ENCODE measurements at places on chromosomes 2 and 18.
A peak's percentile ranks its signal among the peaks of the same experiment; 100 is the strongest.

- no peak for DNase-seq
- no peaks in the 10 kb centered on the region for H3K27me3 ChIP-seq
- no peak overlapping the region for H3K4me3 ChIP-seq
- no peaks in the 10 kb centered on the region for H3K36me3 ChIP-seq
- no peak overlapping the region for H3K27ac ChIP-seq
- H3K4me1 ChIP-seq = peaks cover 12% of the 10 kb centered on the region
Measured at GRCh38 chr18:6633310-6633709, 96.2 kb upstream of the ARHGAP28 start.

- H3K27me3 ChIP-seq = no peaks in the 10 kb centered on the region
- peaks cover 12% of the 10 kb centered on the region for H3K4me1 ChIP-seq
- no peak for DNase-seq
- H3K27ac ChIP-seq = no peak overlapping the region
Measured at GRCh38 chr2:136496966-136497365, 268.4 kb upstream of the THSD7B start.

GRCh38 chr2:151907286-151908203 is 79.3 kb upstream of the ARL5A start:
- no peaks in the 10 kb centered on the region for H3K4me1 ChIP-seq
- H3K27me3 ChIP-seq = no peaks in the 10 kb centered on the region
- H3K36me3 ChIP-seq = no peaks in the 10 kb centered on the region

DNA sequence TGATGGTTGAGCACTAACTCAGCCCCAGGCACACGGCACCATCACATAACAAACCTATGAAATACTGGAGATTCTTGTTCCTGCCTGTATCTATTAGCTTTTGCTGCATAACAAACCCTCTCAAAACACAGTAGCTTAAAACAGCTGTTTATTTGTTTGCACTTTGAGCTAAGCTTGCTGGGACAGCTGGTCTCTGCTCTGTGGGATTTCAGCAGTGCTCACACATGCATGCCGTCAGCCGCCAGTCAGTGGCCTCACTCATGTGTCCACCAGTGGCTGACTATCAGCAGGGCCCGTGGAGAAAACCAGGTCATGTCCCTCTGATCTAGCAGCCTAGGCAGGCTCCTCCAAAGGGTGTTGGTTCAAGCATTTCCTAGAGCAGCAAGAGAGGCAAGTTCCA is 52.8 kb upstream of the RAB12 start:
- H3K4me1 ChIP-seq = peaks cover 6% of the 10 kb centered on the region
- no peak overlapping the region for H3K27ac ChIP-seq
- DNase-seq = no peak
- H3K36me3 ChIP-seq = no peaks in the 10 kb centered on the region
- H3K27me3 ChIP-seq = peaks cover 2% of the 10 kb centered on the region

DNA sequence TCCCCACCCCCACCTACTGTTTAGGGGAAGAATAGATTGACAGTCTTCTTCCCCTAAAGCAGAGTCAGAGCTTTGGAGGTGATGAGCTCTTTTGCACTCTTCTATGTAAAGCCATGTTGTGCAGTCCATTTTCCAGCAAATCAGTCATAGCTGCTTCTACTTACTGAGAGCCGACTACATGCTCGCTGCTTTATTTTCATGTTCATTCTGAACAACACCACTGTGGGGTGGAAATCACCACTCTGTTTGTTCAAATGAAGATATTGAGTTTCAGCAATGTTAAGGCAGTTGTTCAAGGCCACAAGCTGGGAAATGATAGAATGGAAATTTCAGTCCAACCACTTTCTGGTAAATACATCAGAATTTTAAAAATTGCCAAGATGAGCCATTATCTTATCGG is 88.3 kb downstream of the INSIG2 start:
- H3K4me3 ChIP-seq = no peak overlapping the region
- H3K36me3 ChIP-seq = no peaks in the 10 kb centered on the region
- DNase-seq = no peak
- H3K27me3 ChIP-seq = peaks cover 3% of the 10 kb centered on the region
- no peak overlapping the region for H3K27ac ChIP-seq
- no peaks in the 10 kb centered on the region for H3K4me1 ChIP-seq

- DNase-seq = no peak
- no peaks in the 10 kb centered on the region for H3K36me3 ChIP-seq
- H3K4me3 ChIP-seq = no peak overlapping the region
- no peak overlapping the region for H3K27ac ChIP-seq
- no peaks in the 10 kb centered on the region for H3K4me1 ChIP-seq
Measured at GRCh38 chr2:149613704-149614103, 26.1 kb upstream of the MMADHC start.

GRCh38 chr2:39141334-39142271 is 20.8 kb upstream of the SOS1 start:
- H3K4me3 ChIP-seq = no peak overlapping the region
- no peak for DNase-seq
- H3K27ac ChIP-seq = no peak overlapping the region
- H3K36me3 ChIP-seq = no peaks in the 10 kb centered on the region

DNA sequence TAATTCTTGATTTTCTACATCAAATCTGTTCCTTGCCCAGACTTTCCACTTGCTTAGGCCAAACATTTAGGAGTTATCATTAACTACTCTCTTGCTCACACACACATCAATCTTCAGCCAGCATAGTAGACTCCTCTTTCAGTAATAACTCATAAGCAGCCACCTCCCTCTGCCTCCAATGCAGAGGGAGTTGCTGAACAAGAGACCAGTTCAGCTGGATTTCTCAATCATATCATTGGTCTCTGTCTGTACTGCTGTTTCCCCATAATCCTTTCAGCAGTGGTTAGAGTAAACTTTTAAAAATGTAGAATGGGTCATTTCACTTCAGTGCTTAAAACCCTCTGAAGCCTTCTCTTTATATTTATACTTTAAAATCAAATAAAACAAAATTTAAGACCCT is 112.9 kb downstream of the SLC39A10 start:
- DNase-seq = no peak
- H3K4me1 ChIP-seq = no peaks in the 10 kb centered on the region
- peaks cover 4% of the 10 kb centered on the region for H3K36me3 ChIP-seq
- H3K27ac ChIP-seq = no peak overlapping the region

- no peaks in the 10 kb centered on the region for H3K27me3 ChIP-seq
- H3K36me3 ChIP-seq = no peaks in the 10 kb centered on the region
- no peak overlapping the region for H3K4me3 ChIP-seq
- no peaks in the 10 kb centered on the region for H3K4me1 ChIP-seq
- H3K27ac ChIP-seq = no peak overlapping the region
Measured at GRCh38 chr18:34358923-34359322, 134.2 kb upstream of the NOL4 start.

DNA sequence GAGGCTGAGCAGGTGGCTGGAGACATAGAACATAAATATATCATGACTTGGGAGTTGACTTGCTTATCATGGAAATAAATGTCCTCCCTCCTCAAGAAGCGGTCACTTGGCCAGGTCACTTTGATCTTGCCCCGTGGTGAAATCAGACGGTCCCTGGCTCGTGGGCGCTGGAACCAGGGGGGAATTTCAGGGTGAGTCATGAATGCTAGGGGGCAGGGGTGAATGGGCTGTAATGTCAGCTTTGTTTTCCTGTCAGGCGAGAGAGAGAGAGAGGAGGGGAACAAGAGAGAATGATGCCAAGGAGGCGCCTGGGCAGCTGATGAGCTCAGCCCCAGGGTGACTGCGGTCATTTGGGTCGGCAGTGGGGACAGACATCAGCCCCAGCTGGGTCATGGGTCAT is 47.7 kb downstream of the RRM2 start:
- no peak for DNase-seq
- no peak overlapping the region for H3K27ac ChIP-seq
- H3K4me1 ChIP-seq = peaks cover 26% of the 10 kb centered on the region
- H3K4me3 ChIP-seq = no peak overlapping the region
- no peaks in the 10 kb centered on the region for H3K36me3 ChIP-seq

DNA sequence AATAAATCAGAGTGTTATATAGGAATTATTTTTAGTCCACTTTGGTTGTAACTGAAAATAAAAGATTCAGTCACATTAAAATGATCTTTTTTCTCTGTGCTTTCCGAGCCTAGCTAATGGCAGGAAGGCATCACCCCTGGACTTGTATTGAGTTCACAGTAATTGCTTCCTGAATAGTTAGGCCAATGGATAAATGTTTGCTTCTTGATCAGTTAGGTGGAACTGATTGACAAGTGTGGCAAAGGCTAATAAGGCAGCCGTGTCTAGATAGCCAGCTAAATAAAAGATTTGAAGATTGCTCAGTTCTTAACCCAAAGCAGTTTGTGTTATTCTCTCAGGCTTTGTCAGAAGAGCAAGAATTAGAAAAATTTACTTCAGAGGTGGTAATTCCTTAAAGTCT is 20.8 kb downstream of the FAM171B start:
- peak overlapping the region; percentile 67 for H3K4me3 ChIP-seq
- H3K4me1 ChIP-seq = peaks cover 70% of the 10 kb centered on the region
- H3K27me3 ChIP-seq = peaks cover 2% of the 10 kb centered on the region
- H3K36me3 ChIP-seq = no peaks in the 10 kb centered on the region
- H3K27ac ChIP-seq = peak overlapping the region; percentile 74

DNA sequence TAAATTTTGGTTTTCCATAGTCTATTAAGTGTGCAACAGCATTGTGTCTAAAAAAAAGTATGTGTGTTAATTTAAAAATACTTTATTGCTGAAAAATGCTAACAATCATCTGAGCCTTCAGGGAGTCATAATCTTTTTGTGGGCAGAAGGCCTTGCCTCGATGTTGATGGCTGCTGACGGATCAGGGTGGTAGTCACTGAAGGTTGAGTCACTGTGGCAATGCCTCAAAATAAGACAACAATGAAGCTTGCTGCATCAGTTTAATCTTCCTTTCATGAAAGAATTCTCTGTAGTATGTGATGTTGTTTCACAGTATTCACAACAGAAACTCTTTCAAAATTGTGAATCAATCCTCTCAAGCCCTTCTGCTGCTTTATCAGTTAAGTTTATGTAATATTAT is 31.3 kb downstream of the HDHD2 start:
- H3K27me3 ChIP-seq = no peaks in the 10 kb centered on the region
- H3K36me3 ChIP-seq = peaks cover 11% of the 10 kb centered on the region
- H3K27ac ChIP-seq = no peak overlapping the region
- DNase-seq = no peak
- no peaks in the 10 kb centered on the region for H3K4me1 ChIP-seq

DNA sequence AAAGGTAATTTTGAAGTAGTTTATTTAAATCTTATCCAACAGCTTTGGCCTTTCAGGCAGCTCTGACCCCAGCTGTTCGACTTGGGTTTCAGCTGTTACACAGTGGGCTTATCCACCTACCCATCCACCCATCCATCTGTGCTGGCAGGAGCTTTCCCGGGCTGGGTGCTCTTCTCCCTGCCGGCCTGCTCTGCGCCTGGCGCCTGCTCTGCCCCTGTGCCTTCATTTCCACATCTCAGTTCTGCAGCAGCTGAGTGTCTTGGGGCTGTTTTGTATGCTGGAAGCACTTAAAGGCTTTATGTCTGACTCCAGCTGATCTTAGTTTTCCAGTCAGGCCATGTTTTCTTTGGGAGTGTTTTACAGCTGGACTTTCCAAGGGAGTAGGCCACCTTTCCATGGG is 24.2 kb downstream of the LDLRAD4 start:
- H3K4me3 ChIP-seq = no peak overlapping the region
- DNase-seq = no peak
- H3K27ac ChIP-seq = no peak overlapping the region

- H3K27ac ChIP-seq = no peak overlapping the region
- H3K4me3 ChIP-seq = no peak overlapping the region
- peak; percentile 9 for DNase-seq
- no peaks in the 10 kb centered on the region for H3K4me1 ChIP-seq
Measured at GRCh38 chr2:232340171-232340935, 38.2 kb upstream of the ALPP start.

GRCh38 chr2:144331674-144332355 is 188.1 kb downstream of the ZEB2 start:
- peak; percentile 77 for DNase-seq
- H3K4me1 ChIP-seq = peaks cover 17% of the 10 kb centered on the region
- peak overlapping the region; percentile 87 for H3K27ac ChIP-seq
- H3K27me3 ChIP-seq = peaks cover 11% of the 10 kb centered on the region

DNA sequence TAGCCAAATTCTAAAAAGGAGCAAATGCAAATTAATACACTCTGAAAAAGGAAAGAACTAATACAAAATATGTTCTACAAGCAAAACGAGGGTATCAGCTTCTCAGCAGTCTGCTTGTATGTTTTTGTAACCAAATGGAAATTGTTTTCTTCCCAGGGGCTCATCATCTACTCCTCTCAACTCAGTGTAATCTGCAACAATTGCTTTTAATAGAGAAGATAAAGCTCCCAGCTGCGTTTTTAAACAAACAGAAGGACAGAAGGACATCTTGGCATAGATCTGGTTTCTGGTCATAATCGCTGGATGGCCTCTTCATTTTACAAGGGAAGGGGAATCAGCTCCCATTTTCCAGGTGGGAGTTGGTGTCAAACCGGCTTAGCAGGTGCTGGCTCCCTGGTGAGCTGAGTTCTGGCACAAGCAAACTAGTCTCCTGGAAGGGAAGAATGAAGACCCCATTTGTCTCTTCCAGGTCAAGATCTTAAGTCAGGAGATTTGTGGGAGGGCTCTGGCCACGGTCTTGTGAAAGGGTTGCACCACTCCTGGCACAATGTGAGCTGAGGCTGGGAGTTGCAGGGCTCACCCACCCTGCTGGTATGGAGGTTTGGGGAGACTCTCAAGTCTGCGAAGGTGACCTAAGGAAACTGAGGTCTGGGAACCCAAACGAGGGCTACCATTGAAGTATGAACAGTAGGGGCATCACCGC is 41.6 kb downstream of the NPPC start:
- H3K27ac ChIP-seq = no peak overlapping the region
- H3K27me3 ChIP-seq = peaks cover 6% of the 10 kb centered on the region
- no peaks in the 10 kb centered on the region for H3K4me1 ChIP-seq
- no peak for DNase-seq

- peak overlapping the region; percentile 80 for H3K4me3 ChIP-seq
- H3K27me3 ChIP-seq = peaks cover 6% of the 10 kb centered on the region
- H3K27ac ChIP-seq = no peak overlapping the region
- no peak for DNase-seq
- peaks cover 20% of the 10 kb centered on the region for H3K4me1 ChIP-seq
- no peaks in the 10 kb centered on the region for H3K36me3 ChIP-seq
Measured at GRCh38 chr18:33581856-33582255, 3.8 kb downstream of the ASXL3 start.

- H3K27ac ChIP-seq = no peak overlapping the region
- H3K36me3 ChIP-seq = peaks cover 8% of the 10 kb centered on the region
- peaks cover 1% of the 10 kb centered on the region for H3K4me1 ChIP-seq
- DNase-seq = peak; percentile 56
- peaks cover 9% of the 10 kb centered on the region for H3K27me3 ChIP-seq
- peak overlapping the region; percentile 68 for H3K4me3 ChIP-seq
Measured at GRCh38 chr18:6414118-6414722, 491 bp downstream of the L3MBTL4 start.

DNA sequence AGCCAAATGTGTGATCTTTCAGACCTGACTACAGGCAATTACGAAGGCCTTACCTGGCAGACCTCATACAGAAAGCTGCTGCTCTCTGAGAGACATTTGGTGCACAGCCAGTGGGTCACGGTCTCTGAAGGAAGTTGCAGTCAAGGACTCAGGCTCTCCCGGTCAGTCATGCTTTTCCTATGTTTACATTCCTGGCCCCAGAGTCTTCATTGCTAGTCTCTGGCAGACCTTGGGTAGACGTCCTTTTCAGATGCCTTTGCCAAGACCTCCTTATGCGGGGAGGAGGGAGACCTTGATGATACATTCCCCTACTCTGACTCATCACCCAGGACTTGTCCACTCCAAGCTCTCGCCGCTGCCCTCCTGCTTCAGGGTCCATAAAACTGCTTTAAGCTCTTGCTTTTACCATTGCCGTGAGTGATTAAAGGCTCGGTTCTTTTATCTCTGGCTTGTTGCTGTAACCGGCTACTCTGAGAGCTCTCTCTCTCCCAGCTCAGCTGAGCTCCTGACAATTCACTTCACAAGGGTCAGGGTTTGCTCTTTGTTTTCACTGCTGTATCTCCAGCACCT is 62.0 kb upstream of the SLC35F5 start:
- peaks cover 3% of the 10 kb centered on the region for H3K27me3 ChIP-seq
- H3K36me3 ChIP-seq = no peaks in the 10 kb centered on the region
- no peak for DNase-seq
- no peaks in the 10 kb centered on the region for H3K4me1 ChIP-seq
- no peak overlapping the region for H3K4me3 ChIP-seq
- no peak overlapping the region for H3K27ac ChIP-seq
